Epithelial cell of prostate (primary cell): ENCODE measurements at places on chromosomes 16 and 17.

DNA sequence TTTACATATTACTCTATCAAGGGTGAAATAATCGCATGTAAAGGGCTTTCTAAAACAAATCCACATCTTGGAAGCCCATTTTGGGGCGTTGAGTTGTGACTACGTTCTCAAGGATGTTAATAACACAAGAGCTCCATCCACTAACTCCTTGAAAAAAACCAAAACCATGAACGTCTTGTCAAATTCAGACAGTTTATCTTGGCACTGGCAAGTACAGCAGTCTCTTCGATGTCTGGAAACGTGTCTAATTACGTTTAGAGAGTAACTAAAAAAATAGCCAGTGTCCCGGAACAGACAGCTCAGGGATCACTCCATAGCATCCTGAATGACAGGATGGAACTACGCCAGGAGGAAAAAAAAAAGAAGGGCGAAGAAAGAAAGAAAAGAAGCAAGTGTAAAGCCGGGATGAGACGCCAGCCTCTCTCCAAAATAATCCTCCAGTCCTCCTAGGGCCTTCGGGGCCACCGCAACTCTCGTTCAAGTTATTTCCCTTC is 954 bp downstream of the MYO1D start:
- no peak for DNase-seq

- no peak for DNase-seq
Observed at GRCh38 chr17:187130-187529, 5.7 kb upstream of the DOC2B start.

GRCh38 chr16:14015948-14016347 is 55.2 kb upstream of the MRTFB start:
- no peak for DNase-seq

- DNase-seq, result no peak
Observed at GRCh38 chr16:75202069-75202590, 4.8 kb downstream of the CTRB2 start.

DNA sequence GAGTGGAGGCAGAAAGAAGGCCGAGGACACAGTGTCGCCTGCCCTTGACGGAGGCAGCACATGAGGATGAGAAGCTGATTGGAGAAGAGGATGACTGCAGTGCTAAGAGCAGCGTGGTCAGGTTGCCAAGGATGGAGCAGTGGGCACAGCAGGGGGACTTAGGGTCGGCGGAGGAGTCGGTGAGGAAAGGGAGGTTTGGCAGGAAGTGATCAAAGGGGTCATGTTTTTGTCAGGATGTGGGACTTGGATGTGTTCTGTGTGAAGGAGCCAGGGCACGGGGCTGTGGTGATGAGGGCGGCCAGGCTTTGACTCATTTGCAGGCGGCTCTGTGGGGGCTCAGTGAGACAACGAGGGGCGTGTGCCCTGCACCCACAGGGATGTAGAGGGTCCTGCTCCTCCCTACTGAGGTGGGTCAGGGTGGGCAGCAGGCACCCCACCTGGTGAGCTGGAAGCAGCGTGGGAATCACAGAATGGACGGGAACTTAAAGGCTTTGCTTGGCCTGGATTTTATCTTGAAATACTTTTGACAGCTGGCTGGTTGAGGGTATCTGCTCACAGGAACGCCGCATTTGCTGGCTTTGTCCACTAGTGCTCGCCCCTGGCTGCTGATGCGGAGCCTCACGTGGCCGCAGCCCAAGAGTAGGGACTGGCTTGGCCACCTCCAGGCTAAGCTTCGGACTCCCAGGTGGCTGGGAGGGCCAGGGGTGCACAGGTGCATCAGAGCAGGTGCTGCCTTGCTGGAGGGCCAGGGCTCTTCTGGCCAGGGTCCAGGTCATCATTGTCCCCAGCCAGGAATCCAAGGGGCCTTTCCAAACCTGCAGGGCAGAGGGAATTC is 6.0 kb downstream of the MPG start:
- no peak for DNase-seq

- peak; percentile 68 for DNase-seq
Observed at GRCh38 chr17:35299135-35299534, 56.3 kb downstream of the SLFN5 start.

- no peak for DNase-seq
Observed at GRCh38 chr17:63772801-63773271, 561 bp downstream of the CCDC47 start.

DNA sequence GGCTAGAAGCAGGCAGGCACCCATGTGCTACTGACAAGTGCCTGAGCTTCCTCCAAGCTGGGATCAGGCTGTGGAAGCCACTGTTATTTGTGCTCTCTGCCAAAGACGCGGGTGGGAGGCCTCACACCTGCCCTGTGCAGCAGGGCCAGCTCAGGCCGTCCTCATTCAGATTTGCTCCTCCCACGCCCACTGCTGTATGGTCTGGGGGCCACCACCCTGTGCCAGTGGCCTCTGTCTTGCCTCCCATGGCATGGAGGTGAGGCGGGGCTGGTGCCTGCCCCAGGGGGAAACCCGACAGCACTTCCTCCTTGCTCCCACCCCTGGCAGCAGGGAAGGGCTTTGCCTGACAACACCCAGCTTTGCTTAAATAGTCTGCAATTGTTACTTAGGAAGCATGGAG is 356.5 kb upstream of the CDH8 start:
- DNase-seq, result no peak

- no peak for DNase-seq
Observed at GRCh38 chr16:53121043-53121620, 66.3 kb downstream of the CHD9 start.

GRCh38 chr16:52114379-52114778 is 432.6 kb downstream of the TOX3 start:
- peak; percentile 12 for DNase-seq

DNA sequence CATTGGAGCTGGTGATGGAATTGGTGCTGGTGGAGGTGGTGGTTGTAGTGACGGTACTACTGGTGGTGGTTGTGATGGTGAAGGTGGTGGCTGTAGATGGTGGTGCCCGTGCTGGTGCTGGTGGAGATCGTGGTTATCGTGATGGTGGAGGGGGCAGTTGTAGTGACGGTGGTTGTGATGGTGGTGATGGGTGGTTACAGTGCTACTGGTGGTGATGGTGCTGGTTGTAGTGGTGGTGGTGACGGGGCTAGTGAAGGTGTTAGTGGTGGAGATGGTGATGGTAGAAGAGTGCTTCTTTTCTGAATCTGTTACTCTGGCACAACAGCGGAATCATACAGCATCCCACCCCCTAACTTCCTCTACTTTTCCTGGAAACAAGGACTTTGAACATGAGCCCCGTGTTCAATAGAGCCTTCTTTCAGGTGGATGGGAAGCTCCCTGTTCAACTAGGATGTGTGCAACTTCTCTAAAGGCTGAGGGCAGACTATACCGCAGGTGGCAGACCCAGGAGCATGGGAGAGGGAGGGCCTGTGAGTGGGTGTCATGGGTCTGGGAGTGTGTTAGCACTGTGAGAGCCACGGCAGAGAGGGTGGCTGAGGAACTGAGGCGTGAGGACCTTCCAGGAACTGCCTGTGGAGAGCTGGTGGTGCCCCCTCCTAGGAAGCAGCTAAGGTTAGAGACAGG is 8.2 kb downstream of the TBX21 start:
- no peak for DNase-seq

GRCh38 chr16:51290442-51291285 is 139.6 kb upstream of the SALL1 start:
- no peak for DNase-seq

DNA sequence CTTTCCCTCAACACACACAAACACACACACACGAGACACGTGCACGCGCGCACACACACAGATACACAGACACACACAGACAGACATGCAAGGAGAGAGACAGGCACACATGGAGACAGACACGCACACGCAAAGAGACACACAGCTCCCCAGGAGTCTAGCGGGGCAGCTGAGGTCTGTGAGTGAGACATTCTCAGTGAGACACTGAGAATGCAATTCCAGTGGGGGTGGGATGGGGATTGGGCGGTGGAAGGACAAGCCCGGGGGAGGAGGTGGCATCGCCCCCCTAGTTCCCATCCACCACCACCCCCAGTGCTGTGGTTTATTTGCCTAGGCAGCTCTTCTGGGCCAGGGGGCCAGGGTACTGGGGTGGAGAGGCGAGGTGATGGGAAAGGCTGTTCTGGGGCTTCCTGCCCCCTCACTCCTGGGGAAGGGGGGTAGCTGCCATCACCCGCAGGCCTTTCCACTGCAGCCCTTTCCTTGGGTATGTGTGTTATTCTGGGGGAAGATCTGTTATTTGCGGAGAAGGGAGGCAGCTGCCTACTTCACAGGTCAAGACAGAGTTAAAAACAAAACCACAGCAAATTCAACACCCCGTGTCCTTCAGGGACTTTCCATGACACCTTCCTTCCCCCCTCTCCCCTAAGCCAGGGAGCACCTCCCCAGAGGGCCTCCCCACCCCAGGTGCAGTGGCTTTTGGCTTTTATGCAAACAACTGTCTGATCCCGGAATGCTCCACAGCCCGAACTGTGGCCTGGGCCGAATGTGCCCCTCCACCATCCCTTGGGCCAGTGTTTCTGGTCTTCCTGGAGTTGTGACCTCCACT is 18.0 kb downstream of the GRB7 start:
- no peak for DNase-seq

DNA sequence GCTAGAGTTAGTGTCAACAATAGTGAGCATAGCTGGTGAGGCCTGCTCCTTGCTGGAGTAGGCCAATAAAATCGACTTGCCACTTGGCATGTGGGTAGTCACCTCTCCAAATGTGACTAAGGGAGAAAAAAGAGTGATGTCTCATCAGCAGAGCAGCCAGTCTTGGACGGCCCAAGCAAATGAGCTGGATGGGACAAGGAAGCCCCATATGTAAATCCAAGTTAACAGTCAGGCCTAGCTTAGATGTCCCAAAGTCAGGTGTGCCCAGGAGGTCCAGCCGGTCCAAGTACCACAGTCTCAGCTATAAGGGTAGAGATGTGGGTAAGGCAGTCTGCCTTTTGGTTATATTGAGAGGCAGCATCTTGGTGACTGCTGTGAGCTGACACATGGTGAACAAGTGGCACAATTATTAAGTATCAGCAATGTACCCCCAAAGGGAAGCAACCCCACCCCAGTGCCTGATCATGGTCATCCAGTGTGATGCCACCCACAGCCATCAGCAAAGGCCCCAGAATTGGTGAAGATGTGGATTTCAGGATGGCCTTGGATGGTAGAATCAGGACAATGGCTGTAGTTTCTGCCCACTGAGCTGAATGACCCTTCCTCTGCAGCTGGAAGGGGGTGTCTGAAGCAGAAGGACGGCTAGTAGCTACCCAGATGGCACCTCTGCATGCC is 83.4 kb downstream of the TNFRSF13B start:
- no peak for DNase-seq

- DNase-seq, result no peak
Observed at GRCh38 chr16:56609463-56609921, 1.1 kb downstream of the MT2A start.

DNA sequence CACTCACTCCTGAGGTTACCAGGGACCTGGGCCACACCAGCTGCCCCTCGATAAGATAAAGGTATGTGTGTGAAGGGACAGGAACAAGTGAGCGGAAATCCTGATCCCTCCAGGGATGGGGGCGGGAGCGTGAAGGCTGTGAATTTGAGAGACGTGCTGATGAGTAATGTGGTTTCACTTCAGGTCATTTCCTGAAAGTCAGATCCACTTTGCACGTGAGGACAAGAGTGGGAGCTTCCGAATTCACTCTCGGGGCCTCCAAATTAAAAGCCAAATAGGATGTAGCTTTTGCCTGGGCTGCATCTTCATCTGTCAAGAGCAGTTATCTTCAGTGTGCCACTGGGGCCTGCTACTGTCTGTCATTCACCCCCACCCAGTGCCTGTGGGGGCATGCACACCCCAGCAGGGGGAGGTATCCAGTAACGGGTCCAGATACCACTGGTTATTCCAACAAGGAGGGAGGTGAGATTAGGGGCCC is 87.4 kb upstream of the LHX1 start:
- peak; percentile 36 for DNase-seq

GRCh38 chr17:13002761-13003453 is 14.9 kb downstream of the ELAC2 start:
- DNase-seq, result no peak

- DNase-seq, result peak; percentile 57
Observed at GRCh38 chr16:85384833-85385462, 228.2 kb upstream of the GSE1 start.

DNA sequence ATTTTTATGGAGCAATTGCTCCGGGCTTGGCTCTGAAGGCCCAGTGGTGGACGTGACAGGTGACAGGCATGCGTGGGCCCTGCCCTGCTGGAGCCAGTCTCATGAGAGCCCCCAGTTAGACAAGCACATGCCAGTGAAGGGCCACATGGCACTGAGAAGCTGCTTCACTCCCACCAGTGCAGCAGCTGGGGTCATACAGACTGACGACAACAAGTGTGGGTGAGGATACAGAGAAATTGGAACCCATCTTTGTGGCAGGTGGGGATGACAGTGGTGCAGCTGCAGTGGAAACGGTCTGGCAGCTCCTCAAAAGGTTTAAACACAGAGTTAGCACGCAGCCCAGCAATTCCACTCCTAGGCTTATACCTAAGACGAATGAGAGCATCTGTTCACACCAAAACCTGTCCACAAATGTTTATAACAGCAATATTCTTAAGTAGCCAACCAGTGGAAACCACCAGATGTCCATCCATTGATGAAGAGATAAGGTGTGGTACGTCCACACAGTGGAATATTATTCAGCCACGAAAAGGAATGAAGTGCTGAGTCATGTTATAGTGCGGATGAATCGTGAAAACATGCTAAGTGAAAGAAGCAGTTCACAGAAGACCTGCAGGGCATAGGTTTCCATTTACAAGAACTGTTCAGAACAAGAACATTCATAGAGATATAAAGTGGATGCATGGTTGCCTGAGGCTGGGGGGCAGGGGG is 12.5 kb upstream of the CIBAR2 start:
- DNase-seq, result no peak

DNA sequence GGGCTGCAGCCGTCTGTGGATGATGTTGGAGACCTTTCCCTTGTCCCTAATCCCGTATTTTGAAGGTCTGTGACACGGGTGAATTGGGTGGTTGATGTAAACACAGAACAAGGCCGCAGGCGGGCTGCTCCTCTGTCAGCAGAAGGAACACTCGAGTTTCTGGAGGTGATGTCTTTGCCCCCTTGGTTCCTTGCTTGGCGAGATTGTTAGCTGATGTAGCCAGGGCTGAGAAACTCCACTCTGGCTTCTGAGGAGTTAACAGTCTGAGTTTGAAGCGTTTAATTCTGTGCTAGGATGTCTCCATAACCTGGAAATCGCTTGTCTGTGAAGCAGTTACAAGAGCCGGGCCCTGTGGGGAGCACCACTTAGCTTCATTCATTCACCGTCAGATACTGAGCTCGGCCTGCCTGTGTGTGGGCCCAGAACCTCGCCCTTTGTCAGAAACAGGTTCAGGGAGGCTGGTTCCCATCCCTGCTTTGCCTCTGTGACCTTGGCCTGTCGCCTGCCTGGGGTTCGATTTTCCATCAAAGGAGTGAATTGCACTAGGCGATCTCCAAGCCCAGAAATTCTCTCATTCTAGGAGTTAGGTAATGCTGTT is 1.3 kb downstream of the MAPK8IP3 start:
- DNase-seq, result no peak

GRCh38 chr16:90035902-90036301 is 16.6 kb upstream of the DBNDD1 start:
- no peak for DNase-seq
